Osteoblast (primary cell): ENCODE measurements at places on chromosomes 1 and 21. TPM values are rescaled to one million over a fixed set of nuclear protein-coding genes. Genes with fewer than 3 reads are reported as not detected.

DNA sequence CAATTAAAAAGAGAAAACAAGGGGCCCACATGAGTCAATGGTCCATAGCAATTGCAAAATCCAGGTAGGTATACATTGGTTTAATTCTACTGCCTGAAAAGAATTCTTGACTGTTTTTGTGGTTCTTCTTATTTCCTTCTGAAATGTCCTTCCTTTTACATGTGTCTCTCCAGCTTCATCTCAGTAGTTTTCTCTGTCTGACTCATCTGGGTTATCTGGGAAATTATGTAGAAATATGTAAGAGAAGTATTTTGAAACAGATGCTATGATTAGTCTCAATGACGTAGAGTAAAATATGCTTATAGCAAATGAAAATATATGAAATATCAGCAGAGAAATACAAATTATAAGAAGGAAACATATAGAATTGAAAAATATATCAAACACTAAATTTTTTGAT is 953.2 kb downstream of the BRINP3 start:
- DNase-seq, result no peak

- peak; percentile 35 for DNase-seq
Measured at GRCh38 chr21:46194374-46195334, 10.4 kb upstream of the SPATC1L start.

The CENPF gene
- 8.3 and 8.5 TPM in 2 replicates for total RNA-seq

The RAB42 gene
- total RNA-seq, result 5.0 and 5.1 TPM in 2 replicates

The GABRD gene
- not detected in 2 replicates for total RNA-seq

DNA sequence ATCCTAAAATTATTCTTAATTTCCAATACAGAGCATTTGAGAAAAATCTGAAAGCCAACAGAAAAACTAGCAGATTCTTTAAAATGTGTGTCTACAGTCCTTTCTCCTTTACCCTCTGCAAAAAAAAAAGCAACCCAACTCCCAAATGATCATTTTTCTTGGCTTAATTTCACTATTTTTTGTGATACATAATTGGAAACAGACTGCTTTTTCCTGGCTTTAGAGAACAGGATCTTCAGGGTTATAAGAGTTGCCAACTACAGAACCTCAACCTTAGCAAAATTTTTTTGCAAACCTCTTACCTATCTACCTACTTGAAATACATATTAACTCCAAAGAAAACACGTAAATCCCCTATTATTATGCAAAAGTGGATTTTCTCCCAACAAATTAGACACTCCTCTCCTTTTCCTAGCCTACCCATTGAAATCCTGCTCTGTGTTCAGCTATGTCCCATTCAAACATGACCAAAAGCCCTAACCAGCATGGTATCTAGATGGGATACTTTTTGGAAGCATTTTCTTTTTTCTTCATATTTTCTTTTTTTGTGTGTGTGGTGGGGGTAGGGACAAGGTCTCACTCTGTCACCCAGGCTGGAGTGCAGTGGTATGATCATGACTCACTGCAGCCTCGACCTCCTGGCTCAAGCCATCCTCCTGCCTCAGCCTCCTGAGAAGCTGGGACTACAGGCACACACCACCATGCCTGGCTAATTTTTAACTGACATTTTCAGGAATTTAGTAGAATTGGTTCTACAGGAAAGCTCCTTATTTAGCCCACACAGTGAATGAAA is 9.0 kb downstream of the TGFBR3 start:
- DNase-seq, result peak; percentile 85

DNA sequence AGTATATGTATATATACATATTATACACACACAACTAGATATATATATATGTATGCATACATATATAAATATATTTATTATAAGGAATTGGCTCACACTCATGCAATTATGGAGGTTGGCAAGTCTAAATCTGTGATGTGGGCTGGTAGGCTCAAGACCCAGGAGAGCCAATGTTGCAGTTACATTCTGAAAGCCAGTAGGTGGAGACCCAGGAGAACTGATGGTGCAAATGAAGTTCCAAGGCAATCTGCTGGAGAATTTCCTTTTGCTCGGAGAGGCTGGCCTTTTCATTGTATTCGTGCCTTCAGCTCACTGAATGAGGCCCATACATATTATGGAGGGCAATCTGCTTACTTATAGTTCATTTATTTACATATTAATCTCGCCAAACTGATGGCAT is 9.4 kb downstream of the IVL start:
- no peak for DNase-seq

The OLFML2B gene
- total RNA-seq, result 49.9 and 58.9 TPM in 2 replicates

The RPRD2 gene
- 12.3 and 13.3 TPM in 2 replicates for total RNA-seq

DNA sequence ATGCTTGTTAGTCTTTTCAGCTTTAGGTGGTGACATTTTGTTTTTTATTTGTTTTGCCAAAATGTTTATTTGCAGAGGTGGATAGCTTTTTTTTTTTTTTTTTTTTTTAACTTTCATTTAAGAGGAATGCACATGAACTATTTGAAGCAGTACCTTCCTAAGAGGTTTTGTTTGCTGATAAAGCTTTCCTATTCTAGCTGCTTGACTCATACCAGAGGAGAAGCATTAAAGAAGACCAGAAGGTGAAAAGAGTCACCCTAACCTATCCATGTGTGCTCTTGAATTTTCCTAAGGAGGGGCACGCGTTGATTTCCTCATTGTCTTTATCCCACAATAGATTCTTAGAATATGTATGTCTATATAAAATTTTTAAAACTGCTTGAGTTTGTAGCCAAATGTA is 57.7 kb downstream of the PRDM2 start:
- DNase-seq, result no peak

The AGT gene
- 1.5 and 6.2 TPM in 2 replicates for total RNA-seq

The RHCE gene
- total RNA-seq, result 0.72 and 0.88 TPM in 2 replicates

DNA sequence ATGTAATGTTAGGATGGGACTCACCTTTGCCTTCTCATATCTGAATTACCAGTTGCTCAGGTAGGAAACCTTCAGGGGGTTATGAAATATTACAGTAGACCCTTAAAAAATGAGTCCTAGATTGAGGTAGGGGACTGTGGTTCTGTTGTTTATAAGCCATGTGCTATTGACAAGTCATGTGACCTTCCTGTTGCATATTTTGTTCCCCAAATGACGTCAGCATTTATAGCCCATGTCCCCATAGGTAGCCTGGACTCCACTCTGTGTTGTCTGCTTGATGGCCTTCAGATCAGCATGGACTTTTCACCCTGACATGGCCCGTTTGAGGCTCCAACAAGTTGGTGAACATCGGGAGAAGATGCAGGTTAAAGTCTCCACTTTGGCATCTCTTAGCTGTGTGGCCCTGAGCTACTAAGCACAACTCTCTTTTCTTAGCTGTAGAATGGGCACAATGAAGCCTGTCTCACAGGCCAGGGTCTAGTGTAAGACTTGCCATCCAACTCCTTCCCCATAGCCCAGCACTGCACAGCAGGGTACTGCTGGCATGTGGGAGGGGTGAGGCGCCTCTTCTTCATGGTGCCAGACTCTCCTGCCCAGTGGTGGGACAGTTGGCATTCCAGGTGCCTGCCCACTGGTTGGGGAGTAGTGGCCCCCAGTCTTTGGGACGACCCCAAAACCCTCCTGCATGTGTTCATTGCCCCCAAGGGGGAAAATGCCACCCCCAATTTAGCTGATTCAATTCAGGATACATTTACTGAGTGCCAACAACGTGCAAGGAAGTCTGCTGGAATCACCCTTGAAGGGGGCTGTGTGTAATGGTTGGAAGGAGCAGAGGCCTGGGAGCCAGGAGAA is 36.1 kb upstream of the TTC22 start:
- no peak for DNase-seq

- no peak for DNase-seq
Measured at GRCh38 chr1:10299151-10299550, 88.8 kb downstream of the KIF1B start.

GRCh38 chr21:45516071-45516670 is 26.1 kb downstream of the SLC19A1 start:
- DNase-seq, result no peak

The ATP1A1 gene
- 120 and 122 TPM in 2 replicates for total RNA-seq

DNA sequence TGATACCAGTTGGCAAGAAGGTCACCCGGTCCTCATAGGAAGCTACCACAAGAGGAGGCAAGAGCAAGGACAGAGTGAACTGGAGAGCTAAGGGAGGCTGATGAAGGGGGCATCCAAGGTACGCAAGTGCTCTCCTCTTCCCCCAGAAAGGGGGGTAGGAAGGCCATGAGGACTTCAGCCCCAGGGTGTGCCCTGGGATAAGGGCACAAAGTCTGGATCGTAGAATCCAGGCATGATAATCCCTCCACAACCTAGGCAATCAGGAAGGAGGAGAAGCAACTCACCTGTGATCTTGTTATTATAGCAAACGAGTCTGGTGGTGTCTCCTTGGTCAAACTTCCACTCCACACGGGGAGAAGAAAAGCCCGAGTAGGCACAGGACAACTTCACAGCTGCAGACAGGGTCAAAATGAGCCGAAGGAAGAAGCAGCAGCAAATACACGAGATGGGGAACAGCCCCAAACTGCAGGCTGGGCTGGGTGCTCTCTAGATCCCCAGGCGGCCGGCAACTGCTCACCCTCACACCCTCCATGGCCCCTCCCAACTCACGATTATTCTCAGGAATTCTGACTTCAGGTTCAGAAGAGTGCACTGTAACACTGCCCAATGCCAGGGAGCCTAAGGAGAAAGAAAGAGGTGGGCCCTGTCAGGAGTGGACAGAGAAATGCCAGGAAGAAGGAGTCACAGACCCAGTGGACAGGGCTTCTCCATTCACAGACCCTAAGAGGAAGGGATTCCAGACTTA is 20.0 kb downstream of the F11R start:
- DNase-seq, result no peak

GRCh38 chr1:183871142-183871541 is 66.2 kb downstream of the RGL1 start:
- no peak for DNase-seq
